ENCODE measurements at places on chromosomes 12 and 14.
A peak's percentile ranks its signal among the peaks of the same experiment; 100 is the strongest.

DNA sequence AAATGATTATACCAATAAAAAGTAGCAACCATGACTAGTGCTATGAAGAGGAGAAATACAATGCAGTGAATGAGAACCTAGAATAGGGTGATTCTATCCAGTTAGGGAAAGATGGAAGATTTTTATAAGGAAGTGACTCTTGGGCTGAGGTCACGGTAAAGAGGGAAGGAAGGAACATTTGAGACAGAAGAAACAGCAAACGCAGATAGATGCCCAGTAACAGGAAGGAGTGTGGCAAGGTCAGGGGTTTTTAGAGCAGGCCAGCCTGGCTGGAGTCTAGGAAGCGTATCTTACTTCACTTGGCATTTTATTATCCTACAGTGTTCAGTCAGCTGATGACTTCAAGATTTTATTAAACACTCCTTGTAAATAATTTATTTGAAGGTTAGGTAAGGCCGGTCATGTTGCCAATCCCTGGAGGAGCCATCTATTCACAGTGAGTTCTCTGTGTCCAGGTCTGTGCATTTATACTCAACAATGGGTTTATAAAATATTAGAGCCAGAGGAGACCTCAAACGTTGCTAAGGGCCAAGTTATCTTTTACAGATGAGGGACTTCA lies 170.6 kb downstream of the PRKCH start:
- no peak for DNase-seq

DNA sequence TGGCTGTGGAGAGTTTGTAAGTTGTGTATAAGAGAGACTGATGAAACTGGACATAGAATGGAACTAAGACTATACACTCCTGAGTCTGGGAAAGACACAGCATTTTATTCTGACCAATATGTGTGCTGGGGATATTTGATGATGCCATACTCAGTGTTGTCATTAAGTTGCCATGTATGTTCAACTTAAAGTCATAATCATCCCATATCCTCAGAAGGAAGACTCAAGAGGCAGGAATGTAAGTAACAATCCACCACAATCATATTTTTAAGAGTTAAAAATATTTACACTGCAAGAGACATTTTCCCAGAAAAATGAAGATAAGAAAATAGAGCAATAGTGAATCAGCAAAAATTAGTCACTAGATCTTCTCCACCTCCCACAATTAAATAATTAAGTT lies 120.1 kb downstream of the MDGA2 start:
- DNase-seq, result no peak

DNA sequence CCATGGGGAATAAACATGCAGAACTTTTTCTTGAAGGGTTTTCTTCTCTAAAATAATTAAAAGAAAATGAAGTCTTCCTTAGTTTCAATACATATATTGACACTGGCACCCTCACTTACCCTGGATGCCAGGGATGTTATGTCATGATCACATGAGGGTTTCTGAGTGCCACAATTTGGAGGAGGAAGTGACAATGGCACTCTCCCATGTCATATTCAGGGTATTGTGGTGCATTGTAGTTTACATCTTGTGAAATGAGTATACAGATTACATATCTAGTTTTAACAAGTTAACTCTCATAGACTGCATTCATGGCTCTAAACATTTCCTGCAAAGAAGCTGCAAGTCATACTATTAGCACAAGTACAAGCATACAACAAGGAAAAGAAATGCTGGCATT lies 37.7 kb downstream of the CCDC177 start:
- DNase-seq, result no peak

DNA sequence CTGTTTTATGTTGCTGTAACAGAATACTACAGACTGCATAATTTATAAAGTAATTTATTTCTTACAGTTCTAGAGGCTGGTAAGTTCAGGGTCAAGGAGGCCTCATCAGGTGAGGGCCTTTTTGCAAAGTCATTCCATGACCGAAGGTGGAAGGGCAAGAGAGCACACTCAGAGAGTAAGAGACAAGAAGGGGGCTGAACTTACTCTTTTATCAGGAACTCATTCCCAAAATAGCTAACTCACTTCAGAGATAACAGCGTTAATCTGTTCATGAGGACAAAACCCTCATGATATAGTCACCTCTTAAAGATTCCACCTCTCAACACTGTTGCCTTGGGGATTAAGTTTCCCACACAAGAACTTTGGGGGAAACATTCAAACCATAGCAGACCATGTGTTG lies 51.5 kb upstream of the RNU6-7 start:
- DNase-seq, result no peak

- no peak for DNase-seq
These were observed 51.5 kb downstream of the ST8SIA1 start for GRCh38 chr12:22283006-22283506.

DNA sequence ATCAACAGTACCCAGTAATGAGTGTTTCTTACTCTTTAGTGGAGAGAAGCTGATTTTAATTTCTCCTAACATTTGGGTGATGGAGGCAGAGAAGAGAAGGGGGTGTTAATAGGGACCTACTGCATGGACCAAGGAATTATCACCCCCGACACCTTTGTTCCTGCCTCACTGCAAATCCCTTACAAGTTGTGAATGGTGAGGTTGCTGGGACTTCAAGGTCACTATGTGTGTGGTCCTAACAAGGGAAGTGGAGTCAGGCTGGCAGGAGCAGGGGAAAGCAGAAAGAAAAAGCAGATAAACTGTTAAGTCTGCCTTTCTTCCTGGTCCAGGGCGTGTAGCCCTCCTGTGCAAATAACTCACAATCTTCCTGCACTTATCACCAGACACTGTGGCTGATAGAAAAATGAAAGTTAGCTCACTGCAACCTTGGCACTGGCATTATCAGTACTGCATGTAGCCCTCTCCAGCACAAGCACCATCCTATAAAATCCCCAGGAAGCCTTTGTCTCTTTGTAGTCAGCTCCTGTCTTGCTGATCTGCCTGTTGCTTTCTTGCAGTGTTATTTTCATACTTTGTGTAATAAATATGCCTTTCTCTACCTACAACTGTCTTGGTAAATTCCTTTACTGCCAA lies 112.3 kb upstream of the DNM1L start:
- DNase-seq, result no peak

DNA sequence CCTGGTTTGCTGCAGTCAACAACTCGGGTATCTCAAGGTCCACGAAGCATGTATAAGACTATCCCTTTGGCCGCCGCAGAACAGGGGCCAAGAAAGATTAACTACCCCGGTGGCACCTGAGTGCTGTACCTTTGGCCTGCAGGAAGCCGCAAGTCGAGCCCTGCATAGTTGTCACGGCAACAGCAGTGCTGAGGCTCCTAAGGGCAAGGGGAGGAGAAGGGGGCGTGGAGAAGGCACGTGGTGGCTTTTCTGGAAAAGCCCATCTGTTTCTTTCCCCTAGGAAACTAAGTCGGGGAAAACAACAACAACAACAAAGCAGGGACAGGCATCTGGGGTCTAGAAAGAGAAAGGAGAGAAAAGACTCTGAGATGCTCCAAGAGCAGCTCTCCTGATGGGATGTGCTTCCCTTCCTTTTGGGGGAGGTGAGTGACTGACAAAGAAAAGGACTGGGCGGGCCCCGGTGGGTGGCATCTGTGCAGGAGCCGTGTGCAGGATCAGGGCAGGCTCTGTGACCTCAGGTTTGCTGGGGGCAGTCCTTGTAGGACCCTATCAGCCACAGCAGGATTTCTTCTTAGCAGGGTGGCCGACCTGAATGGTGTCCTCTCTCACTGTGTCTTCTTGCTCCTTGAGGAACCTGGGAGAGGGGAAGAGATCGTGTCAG lies 123.9 kb downstream of the PRMT8 start:
- DNase-seq, result no peak

DNA sequence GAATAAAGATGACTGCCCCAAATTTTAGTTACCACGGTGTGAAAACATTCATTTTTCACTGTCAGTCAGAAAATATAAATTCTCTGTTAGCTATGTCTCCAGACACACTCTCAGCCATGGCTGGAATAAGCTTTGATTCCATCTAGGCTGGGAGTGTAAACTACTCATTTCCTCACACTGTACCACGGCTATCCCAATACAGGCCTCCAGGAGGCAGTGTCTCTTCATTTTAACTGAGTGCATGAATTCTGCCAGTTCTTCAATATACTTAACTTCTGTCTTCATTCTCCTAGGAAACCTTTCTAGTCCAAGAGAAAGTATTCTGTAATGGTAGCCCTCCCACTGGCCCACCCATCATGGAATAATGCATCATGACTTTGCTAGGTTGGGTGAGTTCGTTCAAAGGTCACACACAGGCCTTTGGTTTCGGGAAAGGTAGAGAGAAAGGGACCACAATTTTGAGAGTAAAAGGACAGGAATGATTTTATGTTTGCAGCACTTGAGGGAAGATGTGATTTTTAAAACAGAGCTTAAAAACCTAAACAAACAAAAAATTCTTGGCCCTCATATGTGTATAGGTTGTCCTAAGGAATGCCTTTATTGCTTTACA lies 381.1 kb downstream of the SEC23A start:
- DNase-seq, result peak; percentile 33

- DNase-seq, result no peak
These were observed 9.9 kb upstream of the DIABLO start for GRCh38 chr12:122235741-122236140.

- DNase-seq, result no peak
These were observed 34.4 kb downstream of the ATF7IP start for GRCh38 chr12:14399871-14400270.

DNA sequence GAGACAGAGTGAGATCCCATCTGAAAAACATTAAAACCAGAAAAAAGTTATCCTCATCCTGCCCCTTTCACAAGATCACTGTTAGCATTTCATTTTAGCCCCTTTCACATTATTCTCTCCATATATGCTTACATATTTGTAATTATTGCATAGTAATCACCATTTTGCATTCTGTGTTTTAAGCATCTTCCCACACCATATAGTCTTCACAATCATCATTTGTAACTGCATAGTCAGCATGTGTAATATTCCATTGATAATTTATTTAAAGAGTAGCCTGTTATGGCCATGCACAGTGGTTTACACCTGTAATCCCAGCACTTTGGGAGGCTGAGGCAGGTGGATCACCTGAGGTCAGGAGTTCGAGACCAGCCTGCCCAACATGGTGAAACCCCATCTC lies 11.8 kb downstream of the PAPLN start:
- no peak for DNase-seq

DNA sequence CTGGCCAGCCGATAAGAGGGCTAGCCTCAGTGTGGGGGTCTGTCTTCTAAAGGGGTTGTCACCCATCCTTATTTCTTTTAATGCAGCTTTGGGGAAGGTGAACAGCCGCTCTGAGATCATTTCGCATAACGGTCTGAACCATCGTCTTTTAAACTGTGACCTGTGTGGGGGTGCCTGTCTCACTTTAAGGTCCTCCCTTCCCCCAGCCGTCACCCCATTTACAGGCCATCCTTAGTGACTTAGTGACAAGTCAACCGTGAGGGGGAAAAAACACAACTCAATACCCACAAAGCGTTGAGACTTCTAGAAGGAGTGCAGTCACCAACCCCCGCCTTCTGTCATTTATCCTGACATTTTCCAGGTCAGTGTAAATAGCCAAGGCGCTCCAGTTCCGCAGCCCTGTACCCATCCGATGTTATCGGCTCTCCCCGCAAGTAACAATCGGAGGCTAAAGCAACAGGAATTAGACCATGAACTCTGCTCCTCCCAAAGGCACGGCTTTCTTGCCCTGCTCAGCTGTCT lies 505 bp upstream of the DENND5B start:
- no peak for DNase-seq

GRCh38 chr12:104276273-104277131 lies 27.0 kb upstream of the EID3 start:
- peak; percentile 12 for DNase-seq

GRCh38 chr12:94329366-94329765 lies 130.3 kb downstream of the CEP83 start:
- DNase-seq, result no peak

- no peak for DNase-seq
These were observed 23.0 kb upstream of the GPR33 start for GRCh38 chr14:31510855-31511254.

- no peak for DNase-seq
These were observed 977.7 kb upstream of the SEL1L start for GRCh38 chr14:82511399-82511798.

DNA sequence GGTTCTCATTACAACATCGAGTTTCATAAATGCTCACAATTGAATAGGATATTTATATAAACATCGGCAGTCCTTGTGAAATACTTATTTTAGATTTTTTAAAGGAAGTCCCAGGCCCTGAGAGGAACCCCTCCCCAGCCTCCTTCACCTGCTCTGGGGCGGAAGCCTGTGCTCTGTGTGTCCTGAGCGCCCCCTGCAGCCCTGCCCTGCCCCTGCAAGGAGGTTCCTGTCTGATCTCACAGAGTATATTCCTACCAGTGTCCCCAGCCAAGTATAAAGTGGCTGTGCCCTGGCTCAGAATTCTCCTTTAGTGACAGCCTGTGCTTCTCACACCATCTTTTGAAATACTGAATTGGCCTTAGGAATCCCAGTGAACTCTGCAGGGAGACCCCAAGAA lies 659.5 kb downstream of the TMEM121 start:
- no peak for DNase-seq

- no peak for DNase-seq
These were observed 131.0 kb downstream of the TMEM132D start for GRCh38 chr12:129772501-129773493.

- peak; percentile 47 for DNase-seq
These were observed 84.5 kb downstream of the CHGA start for GRCh38 chr14:93007225-93007997.

GRCh38 chr14:30559638-30560091 lies 707 bp downstream of the G2E3 start:
- DNase-seq, result peak; percentile 9

GRCh38 chr12:55942577-55943136 lies 11.7 kb downstream of the DGKA start:
- no peak for DNase-seq

DNA sequence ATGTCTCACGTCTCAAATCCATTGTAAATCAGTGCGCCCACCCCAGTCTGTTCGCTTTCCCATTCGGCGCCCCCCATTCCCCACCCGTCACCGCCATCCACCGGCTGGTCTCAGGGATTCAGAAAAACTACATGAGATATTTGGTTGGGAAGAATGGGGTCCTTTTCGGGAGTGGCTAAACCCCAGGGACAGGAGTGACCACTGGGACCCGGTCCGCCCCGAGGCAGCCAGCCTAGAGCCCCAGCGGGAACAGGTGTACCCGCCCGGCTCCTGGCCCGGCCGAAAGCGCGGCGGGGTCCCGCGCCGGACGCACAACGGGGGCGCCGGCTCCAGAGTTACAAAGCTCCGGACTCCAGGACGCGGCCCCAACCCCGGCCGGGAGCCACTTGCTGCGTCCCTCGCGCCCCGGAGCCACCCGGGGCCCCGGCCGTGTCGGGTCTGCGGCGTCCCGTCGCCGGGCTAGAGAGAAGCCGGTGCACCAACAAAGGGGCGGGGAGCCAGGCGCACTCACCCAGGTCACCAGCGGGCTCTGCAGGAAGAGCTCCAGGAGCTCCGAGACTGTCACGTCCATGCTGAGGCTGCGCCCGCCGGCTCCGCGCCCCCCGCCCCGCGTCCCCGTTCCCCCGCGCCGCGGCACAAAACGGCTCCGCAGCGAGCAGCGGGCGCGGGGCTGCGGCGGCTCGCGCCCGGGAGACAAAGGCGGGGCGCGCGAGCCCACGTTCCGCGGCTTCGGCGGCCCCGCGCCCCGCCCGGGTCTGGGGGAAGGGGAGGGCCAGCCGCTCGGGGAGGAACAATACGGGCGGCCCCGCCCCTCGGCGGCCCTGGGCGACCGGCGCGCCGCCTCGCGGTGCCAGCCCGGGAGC lies at the start of gene CCDC88C:
CCDC88C (minus strand) TSS at position 701 of the 863 bp plus-strand sequence; CDS start at position 571, 130 bp downstream.
- peak; percentile 85 for DNase-seq

All from RPMI8226 (cell line).